Aorta (tissue), 5 donors: ENCODE measurements at places on chromosomes 5 and 9. TPM values are rescaled to one million over a fixed set of nuclear protein-coding genes. Genes with fewer than 3 reads are reported as not detected.

Gene STPG3
- not detected for total RNA-seq

Gene SRA1
- 23.7 TPM for total RNA-seq

Gene WNT8A
- total RNA-seq, result not detected

Gene PTPRD
- total RNA-seq, result 92.0 TPM

Gene GEMIN5
- total RNA-seq, result 12.8 TPM

Gene MRPL36
- 28.5 TPM for total RNA-seq

Gene GABRP
- total RNA-seq, result 0.72 TPM

Gene HRH2
- total RNA-seq, result 12.6 TPM

DNA sequence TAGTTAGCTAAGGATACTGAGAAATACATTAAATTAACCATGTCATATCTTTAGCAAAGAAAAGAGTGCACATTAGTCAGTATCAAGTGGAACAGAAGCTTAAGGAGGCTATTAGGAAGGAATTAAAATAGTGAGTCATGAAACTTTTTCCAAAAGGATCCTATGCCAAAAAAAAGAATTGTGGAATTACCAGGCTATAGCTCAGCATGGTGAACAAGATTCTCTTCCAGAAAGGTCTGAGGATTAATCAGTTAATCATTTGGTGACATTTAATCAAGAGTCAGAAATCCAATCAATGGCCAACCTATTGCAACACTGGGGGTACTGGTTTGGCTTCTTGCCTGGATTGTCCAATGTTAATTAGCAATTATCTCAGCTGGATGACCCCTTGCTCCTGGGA lies 244.5 kb upstream of the NMUR2 start:
- H3K27me3 ChIP-seq, result no peaks in the 10 kb centered on the region
- no peak for DNase-seq
- no peak overlapping the region for H3K4me3 ChIP-seq
- H3K27ac ChIP-seq, result no peak overlapping the region
- H3K36me3 ChIP-seq, result no peaks in the 10 kb centered on the region

DNA sequence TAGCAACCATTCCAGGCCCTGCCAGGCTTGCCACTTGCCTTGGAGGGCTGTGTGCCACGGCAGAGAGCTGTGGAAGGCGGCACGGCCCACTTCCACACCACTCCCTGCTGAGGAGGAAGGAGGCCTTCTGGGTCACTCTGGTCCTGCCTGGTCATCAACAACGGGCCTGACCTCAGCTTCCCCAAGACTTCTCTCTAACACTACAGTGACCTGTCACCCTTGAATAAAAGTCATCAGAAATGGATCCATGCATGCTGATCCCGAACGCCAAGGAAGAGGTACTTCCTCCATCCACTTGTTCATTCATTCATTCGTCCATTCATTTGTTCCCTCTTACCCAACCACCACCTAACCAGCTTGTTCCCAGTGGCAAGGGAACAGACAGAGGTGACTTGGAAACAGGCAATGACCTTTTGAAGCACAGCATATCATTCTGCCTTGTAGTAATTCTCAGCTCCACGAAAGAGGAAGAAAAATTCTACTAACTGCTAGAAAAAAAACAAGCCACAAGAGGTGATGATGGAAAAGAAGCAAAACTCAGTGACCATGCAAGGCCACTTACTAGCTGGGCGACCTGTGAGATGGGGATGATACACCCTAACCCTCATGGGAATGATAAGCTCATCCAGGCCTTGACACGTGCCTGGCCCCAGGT lies 58.6 kb downstream of the STK10 start:
- no peaks in the 10 kb centered on the region for H3K4me1 ChIP-seq
- no peak overlapping the region for H3K4me3 ChIP-seq
- H3K27ac ChIP-seq, result no peak overlapping the region
- no peaks in the 10 kb centered on the region for H3K27me3 ChIP-seq

DNA sequence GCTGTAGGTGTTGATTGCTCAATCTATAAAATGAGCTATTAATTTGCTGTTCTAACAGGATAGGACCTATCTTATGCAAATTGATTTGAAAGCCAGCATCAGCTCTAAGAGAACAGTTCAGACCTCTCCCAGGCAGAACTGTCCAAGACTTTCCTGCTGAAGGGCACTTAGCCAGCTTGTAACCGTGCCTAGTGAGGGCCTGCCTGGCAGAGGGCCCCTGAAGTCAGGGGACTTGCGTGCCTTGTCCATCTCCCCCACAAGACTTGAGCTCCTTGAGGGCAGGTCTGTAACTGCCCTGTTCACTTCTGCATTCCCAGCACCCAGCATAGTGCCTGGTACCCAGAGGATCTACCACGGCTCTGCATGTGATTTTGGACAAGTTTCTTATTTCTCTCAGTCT lies 293.4 kb downstream of the CDK5RAP2 start:
- no peak for DNase-seq
- no peak overlapping the region for H3K4me3 ChIP-seq
- H3K36me3 ChIP-seq, result no peaks in the 10 kb centered on the region
- H3K27me3 ChIP-seq, result no peaks in the 10 kb centered on the region
- H3K4me1 ChIP-seq, result no peaks in the 10 kb centered on the region
- no peak overlapping the region for H3K27ac ChIP-seq

GRCh38 chr5:102547141-102548035 lies 48.6 kb upstream of the SLCO6A1 start:
- DNase-seq, result no peak
- H3K4me1 ChIP-seq, result peaks cover 2% of the 10 kb centered on the region
- H3K27ac ChIP-seq, result no peak overlapping the region
- H3K27me3 ChIP-seq, result no peaks in the 10 kb centered on the region

DNA sequence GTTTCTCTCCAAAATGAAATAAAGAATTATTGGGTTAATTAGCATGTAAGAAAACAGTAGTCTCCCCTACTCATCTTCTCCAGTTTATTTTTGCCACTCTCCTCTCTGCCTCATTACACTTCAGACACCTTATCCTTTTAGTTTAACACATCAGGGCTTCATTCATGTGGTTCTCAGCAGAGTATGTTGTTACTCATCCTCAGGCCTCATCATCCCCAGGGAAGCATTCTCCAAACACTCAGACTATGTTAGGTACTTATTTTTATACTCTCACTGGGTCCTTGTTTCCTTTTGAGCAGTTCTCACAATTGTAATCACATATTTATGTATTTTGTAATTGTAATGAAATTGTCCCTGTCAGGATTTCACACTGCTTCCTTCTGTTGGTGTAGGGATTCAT lies 470.5 kb downstream of the PDE4D start:
- no peaks in the 10 kb centered on the region for H3K4me1 ChIP-seq
- H3K27me3 ChIP-seq, result no peaks in the 10 kb centered on the region
- no peak overlapping the region for H3K4me3 ChIP-seq
- DNase-seq, result no peak

DNA sequence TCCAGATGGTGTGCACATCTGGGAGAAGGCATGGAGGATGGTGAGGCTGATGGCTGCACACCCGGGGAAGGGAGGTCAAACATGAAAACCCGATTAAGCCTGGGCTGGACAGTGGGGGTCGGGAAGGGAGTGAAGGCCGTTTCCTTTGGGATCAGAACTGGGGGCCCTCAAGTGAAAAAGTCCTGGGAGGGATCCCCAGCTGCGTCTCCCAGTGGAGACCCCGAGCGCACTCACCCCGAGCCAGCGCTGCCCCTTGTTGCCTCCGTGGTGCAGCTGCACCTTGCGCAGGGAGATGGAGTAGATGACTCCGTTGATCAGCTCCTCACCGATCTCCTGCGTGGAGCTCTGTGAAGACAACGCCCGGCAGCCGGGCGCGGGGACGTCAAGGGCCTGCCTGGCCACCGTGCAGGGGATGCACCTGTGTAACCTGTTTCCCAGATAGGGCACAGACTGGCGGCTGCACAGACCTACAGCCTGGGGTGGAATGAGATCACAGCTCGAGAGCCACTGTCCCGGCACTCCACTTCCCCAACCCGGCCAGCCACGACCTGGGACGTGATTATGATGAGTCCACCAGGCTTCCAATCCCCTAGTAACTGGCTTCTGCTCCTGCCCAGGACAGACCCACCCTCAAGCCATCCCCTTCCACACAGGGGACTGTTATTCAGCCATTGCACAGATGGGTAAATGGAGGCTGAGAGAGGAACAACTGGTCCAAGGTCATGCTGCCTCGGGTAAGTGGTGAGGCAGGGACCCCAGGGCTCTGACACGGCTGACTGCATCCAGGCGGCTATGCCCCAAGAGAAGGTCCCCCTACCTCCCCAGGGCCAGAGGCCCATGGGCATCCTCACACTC lies 9.0 kb downstream of the RALGDS start:
- H3K4me1 ChIP-seq, result no peaks in the 10 kb centered on the region
- no peak overlapping the region for H3K4me3 ChIP-seq
- DNase-seq, result peak; percentile 59
- no peaks in the 10 kb centered on the region for H3K36me3 ChIP-seq

DNA sequence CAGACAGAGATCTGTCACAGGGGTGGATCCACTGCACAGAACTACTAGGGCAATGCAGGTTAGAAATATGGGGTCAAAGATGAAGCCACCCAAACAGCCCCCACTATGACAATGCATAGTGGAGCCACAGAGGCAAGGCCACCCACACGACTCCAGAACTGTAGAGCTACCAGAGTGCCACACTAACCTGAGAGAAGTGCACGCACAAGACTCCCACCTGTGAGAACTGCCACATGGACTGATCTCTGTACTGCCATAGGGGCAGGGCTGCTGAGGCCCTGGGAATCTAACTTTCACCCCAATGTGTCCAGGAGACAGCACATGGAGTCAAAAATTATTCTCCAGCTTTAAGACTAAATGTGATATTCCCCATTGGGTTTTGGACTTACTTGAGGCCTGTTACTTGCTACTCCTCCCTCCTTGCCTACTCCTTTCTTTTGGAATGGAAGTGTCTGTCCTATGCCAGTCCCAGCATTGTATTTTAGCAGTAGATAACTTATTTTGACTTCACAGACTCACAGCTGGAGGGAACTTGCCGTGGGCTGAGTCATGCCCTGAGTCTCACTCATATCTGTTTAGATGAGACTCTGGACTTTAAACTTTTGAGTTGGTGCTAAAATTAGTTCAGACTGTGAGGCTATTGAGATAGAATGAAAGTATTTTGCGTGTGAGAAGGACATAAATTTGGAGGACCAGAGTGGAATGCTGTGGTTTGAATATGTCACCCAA lies 853.3 kb downstream of the MAT2B start:
- no peaks in the 10 kb centered on the region for H3K27me3 ChIP-seq
- H3K4me1 ChIP-seq, result no peaks in the 10 kb centered on the region
- no peaks in the 10 kb centered on the region for H3K36me3 ChIP-seq
- no peak overlapping the region for H3K27ac ChIP-seq
- H3K4me3 ChIP-seq, result no peak overlapping the region
- DNase-seq, result no peak

DNA sequence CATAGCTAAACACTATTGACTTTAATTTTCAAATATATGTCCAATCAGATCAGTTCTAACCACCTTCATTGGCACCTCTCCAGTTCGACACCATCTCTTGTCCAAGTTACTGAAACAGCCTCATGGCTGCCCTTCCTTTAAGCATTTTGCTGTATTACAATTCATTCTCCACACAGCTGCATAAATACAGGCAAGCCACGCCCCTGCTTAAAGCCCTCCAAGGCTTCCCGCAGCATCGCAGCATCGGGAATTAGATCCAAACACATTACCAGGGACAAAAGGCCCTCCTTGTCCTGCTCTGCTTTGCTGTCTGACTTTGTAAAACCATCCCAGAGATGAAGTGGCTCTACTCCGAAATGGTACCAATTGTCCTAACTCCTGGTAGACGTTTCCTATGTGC lies 75.1 kb upstream of the RAI14 start:
- H3K36me3 ChIP-seq, result no peaks in the 10 kb centered on the region
- H3K4me1 ChIP-seq, result peaks cover 2% of the 10 kb centered on the region
- no peak overlapping the region for H3K4me3 ChIP-seq
- no peaks in the 10 kb centered on the region for H3K27me3 ChIP-seq
- no peak overlapping the region for H3K27ac ChIP-seq

- peak; percentile 67 for DNase-seq
- no peaks in the 10 kb centered on the region for H3K36me3 ChIP-seq
- H3K4me1 ChIP-seq, result no peaks in the 10 kb centered on the region
- H3K27me3 ChIP-seq, result no peaks in the 10 kb centered on the region
Measured at GRCh38 chr5:111223787-111224560, at the start of gene CAMK4. Gene CAMK4, plus strand, starts transcription at chr5:111224384. Its CDS starts 100 bp downstream, at chr5:111224484.

DNA sequence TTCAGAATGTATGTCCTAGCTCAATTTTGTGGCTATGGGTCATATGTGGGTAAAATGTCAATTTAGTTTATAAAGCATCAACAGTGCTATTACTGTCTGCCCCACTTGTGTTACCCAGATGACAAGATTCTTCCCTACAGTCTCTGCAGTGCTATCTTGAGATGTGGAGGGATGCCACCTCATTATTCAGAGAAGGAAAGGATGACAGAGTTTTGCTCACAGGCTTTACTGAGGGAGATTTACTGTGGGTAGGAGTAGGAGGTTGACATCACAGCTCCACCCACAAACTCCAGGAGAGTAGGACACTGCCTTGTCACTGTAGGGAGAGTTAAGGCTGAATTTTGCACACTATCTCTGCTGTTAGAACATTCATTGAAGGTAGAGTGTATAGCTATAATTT lies 359.3 kb downstream of the HTR1A start:
- H3K27ac ChIP-seq, result no peak overlapping the region
- H3K27me3 ChIP-seq, result no peaks in the 10 kb centered on the region
- DNase-seq, result no peak
- no peaks in the 10 kb centered on the region for H3K36me3 ChIP-seq
- no peak overlapping the region for H3K4me3 ChIP-seq
- no peaks in the 10 kb centered on the region for H3K4me1 ChIP-seq

DNA sequence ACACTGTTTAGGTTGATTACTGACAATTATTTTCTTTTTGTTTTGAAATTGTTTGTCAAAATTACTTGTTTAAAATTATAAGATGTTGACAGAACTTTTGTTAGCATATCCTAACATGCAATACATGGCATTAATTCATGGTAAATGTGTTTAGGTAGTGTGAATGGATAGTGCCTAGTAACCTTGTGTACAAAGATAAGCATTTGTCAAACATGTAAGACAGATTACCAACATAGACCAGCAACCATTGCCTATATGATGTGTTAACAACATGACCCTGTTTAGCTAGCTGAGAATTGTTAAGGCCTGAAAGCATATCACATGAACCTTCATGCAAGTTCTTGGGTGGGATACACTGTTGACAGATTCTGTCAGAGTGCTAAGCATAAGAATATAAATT lies 13.4 kb downstream of the MAN2A1 start:
- no peaks in the 10 kb centered on the region for H3K27me3 ChIP-seq
- no peak for DNase-seq
- H3K4me1 ChIP-seq, result peaks cover 24% of the 10 kb centered on the region
- H3K27ac ChIP-seq, result no peak overlapping the region
- no peaks in the 10 kb centered on the region for H3K36me3 ChIP-seq

DNA sequence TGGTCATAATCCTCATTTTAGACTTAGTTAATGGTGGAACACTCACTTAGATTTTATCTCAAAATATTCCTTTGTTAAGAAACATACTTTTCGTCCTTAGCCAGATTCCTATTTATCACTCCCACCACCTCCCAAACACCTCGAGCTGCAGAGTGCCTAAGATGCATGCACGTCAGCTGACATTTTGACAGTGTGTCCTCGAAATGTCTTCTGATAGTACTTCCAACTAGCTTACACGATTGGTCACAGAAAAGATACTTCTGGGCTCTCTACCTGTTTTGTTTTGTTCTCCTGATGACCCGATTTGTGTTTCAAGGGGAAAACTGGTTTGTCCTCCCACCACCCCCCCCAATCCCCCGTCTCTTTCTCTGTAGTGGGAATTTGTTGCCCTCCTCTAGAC lies 230.1 kb downstream of the MAST4 start:
- no peak overlapping the region for H3K27ac ChIP-seq
- no peaks in the 10 kb centered on the region for H3K4me1 ChIP-seq
- no peaks in the 10 kb centered on the region for H3K36me3 ChIP-seq
- H3K4me3 ChIP-seq, result no peak overlapping the region

GRCh38 chr5:134444941-134445471 lies 33.3 kb upstream of the CDKN2AIPNL start:
- DNase-seq, result no peak
- peaks cover 2% of the 10 kb centered on the region for H3K4me1 ChIP-seq
- H3K4me3 ChIP-seq, result no peak overlapping the region
- H3K27me3 ChIP-seq, result no peaks in the 10 kb centered on the region
- no peak overlapping the region for H3K27ac ChIP-seq
